ENCODE measurements at places on chromosomes 11 and 22.

DNA sequence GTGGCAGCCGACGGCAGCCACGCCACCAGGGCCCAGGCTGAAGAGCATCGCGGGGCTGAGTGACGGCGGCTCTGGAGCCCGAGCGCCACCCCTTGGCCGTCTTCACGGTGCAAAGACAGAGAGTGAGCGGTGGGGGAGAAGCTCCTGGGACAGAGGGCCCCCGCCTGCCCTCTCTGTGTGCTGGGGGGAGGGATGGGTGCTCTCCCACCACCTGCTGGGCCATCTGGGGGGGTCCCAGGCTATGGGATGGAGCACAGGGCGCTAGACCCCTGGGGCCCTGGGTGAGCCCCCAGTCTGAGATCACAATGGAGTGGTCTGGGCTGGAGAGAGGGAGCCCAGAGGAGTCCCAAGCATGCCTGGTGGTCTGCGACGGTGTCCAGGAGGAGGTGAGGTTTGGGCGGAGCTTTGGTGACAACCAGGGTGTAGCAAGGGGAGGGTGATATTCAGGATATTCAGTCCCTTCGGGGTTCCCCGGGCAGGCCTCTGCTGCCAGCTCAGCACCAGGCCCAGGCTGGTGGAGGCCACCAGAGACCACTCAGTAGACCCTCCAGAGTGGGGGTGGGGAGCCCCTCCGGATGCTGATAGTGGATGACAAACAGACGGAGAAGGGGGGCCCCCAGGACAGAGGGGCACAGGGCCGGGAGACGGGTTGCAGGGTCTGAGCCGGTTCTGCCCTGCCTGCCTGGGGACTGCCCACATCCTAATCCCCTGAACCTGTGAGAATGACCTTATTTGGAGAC is 78.1 kb upstream of the PRR5 start:
- DNase-seq: no peak

DNA sequence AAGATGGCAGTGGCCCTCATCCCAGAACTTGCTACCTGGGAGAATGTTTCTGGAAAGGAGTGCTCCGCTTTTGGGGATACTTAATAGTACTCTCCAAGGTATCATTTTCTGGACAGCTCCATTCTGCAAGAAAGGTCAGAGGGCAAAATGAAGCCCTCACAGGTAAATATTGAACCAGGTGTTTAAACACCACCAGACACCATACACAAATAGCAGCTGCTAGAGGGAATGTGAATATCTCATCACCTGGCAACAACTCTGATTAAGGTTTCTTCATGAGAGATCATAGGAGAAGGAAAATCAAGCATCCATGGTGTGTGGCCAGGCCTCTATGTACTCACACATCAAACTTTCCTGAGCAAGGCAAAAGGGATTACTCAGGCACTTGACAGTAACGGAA is 226.1 kb upstream of the FAT3 start:
- DNase-seq: no peak

DNA sequence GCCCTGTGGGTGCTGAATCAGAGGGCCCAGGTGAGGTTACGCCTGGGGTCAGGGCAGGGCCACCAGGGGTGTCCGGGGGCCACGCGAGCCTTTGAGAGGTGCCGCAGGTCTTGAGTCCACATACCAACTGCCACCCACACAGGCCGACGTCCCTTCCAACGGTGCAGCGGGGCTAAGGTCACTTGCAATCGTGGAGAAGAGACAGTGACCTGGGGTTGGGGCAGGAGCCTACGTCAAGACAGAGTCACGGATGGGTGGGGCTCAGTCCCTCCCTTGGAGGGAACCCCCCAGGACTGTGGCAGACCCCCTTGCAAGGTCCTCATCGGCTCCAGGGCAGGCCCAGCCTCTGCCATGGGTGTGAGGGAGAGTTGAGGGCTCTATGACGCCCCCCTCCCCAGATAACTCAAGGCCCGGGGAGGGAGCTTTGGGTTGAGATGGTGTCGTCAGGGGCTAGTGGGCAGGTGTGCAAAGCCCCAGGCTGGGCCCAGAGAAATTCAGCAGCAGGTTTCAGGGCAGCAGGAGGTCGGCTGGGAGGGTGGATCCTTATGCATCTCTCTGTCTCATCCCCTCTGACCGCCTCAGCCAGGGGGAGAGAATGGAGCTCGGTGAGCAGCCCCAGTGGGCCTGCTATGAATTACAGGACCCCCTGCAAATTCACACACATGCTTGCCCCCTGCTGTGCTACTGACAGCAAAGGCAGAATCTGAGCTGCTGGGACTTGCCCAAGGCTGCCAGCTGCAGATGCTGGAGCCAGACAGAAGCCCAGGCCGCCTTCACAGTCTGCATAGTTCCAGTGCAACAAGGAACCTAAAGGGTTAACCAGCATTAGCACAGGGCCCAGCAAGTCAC is 60.0 kb downstream of the MYEOV start:
- no peak for DNase-seq

DNA sequence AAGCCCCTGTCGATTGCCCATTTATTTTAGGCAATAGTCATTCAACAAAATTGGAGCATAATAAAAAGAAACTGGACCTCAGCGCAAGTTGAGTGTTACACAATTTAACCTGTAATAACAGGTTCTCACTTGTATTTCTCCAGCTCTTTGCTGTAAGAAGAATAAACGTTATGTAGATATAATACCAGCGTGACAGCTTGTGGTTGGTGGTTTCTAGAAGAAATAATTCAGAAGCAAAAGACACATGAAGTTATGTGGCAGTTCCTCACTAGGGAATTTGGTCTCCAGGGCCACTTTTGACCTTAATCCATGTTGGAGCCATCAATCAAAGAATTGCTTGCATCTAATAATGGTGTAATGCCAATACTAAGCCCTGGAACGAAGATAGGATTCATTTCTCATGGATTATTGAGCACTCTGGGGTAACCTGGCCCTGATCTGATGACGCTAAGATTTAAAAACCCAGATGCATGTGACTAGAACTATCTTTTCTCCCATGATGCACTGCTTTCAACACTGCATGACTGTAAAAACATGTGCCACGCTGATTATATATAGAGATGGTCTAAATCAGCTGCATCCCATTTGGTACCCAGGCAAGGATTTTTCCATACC is 129.7 kb upstream of the LDLRAD3 start:
- no peak for DNase-seq

DNA sequence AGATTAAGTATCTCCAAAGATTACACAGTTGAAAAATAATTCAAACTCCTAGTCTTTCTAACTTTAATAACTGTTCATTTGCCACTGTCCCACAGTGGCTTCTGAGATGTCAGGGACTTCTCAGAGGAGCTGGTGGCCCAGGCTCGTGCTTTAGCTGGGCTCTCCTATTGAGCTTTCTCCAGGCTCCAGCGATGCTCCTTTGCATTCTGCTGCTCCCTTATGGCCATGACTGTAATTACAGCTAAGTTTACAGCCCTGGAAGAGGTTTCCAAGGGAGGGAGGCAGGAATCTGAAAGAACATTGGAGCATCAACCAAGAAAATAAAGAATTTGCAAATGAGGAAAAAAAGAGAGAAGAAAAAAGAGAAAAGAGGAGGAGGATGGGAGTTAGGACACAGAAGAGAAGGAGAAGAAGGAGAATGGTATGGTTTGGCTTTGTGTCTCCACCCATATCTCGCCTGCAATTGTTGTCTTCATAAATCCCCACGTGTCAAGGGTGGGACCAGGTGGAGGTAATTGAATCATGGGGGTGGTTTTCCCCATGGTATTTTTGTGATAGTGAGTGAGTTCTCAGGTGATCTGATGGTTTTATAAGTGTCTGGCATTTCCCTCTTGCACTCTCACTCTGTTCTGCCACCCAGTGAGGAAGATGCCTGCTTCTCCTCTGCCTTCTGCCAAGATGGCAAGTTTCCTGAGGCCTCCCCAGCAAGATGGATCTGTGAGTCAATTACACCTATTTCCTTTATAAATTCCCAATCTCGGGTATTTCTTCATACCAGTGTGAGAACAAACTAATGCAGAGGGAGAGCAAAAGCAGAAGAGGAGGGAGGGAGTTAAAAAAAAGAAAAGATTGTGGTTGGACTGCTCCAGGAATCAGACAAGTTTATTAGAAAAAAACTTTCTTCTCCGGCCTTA is 857.0 kb downstream of the KCNA4 start:
- no peak for DNase-seq

DNA sequence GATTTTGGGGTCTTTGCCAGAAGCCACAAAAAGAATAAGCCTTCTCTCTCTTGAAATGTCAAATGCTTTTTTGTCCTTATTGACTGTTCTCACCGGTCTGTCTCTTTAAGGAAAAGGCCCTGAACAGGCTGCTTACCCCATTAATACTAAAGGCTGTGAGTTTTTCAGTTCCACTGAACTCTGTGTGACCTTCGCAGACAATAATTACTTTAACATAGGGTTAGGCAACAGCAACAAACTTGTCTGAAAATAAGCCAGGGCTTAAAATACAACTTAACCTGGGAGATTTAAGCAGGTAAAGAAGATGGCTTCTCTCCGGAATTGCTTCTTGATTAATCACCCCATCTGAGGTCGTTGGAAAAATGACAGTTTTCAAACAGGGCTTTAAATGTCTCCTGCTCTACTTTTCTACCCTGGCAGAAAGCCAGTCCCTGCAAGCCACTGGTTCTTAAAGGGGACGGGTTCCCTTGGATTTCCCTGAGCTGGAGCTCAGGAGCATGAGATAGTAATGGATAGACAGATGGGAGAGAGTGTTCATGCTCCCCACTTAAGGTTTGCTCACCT is 69.4 kb downstream of the ARL14EP start:
- DNase-seq: no peak

DNA sequence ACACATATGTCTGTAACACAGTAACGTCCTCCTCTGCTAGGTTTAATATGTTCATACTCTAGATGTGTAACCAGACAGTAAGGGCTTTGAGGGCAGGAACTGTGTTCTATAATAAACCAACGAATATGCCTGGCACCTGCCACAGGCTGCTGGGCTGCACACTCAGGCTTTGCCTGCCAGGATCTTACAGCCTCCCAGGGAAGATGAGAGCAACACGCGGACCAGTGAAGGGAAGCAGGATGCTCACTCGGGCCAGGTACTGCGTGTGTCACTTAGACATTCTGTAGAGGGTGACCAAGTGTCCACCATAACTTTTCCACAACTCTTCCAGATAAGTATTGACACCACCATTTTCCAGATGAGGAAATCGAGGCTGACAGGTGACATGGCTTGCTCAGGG is 21.7 kb upstream of the BAIAP2L2 start:
- no peak for DNase-seq

GRCh38 chr11:95606824-95607223 is 182.8 kb downstream of the FAM76B start:
- DNase-seq: no peak

DNA sequence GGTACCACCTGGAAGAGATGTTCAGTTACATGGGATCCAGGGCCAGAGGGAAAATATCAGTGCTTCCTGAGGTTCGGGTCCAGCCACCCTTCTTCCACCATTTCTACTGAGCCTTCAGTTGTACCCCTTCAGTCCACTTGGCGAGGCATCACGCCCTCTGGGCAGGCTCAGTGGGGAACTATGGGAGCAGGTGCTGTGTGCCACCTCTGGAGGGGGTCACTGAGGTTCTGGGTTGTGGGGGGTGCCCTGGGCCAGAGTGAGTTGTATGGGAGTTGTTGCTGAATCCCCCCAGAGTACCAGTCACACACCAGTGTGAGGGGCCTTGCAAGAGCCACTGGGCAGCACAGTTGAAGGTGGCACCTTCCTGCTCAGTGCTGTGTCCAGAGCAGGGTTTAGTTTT is 2.7 kb upstream of the SREBF2 start:
- no peak for DNase-seq

DNA sequence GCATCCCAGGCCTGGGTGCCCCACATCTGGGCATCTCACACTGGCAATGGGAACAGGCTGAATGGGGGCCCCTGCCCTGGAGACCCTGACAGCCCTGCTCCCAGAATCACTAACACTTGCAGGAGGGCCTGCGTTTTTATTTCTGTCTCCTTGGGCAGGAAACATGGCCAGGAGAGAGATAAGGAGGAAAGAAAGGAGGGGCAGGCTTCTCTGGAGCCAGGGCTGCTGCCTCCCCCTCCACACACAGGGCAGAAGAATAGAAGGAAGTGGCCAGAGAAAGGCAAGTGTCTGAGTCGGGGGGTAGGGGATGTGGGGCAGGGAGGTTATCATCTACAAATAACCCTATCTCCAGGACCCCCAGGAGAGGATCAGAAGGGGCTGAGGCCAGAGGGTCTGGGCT is 25.5 kb upstream of the TSPAN18 start:
- no peak for DNase-seq

- no peak for DNase-seq
Measured at GRCh38 chr11:35496416-35496815, 29.0 kb downstream of the PAMR1 start.

DNA sequence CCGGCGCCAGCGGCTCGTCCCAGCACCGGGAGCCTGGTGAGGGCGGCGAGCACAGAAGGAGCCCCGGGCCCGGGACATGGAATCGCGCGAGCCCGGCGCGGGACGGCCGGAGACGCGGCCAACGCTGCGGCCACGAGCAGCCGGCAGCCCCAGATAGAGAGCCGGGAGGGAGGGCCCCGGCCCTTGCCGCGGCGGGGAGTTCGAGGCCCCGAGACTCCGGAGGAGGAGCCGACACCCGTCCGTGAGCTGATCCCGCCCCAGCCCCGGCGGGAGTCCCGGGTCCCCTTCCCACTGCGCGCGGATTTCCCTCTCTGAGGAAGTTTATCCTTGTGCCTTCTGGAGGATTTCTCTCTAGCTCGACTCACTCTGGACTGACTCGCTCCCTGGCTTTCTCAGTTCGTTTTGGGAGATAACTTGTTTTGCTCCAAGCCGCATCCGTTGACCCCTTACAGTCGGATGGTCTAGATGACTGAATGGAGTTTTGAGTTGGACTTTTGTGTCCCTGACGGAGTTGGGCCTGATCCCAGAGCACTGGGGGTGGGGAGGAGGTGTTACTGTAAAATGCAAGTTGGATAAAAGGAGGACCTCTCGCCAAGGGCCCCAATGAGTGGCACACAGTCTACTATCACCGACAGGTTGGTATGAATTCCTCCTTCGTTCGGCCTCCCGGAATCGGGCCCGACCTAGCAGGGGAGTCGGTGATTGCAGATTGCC is 585 bp downstream of the ARHGEF12 start:
- DNase-seq: no peak

DNA sequence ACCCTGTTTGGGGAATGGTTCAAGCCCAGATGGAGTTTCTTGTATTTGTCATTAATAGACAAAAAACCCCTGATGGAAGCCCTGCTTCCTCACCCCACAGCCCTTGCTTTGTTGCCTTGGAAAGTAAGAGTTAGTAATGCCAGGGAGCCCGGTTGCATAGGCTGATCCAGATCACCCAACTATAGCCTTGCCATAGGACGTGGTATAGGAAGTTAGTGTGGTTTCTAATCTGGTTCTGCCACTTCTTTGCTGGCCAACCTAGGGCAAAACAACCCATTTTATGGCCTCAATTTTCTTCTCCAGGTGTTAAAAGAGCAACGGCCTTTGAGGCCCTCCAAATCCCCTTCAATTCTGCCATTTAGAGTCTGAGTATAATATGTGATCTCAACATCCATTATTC is 97.9 kb downstream of the STIM1 start:
- DNase-seq: no peak

DNA sequence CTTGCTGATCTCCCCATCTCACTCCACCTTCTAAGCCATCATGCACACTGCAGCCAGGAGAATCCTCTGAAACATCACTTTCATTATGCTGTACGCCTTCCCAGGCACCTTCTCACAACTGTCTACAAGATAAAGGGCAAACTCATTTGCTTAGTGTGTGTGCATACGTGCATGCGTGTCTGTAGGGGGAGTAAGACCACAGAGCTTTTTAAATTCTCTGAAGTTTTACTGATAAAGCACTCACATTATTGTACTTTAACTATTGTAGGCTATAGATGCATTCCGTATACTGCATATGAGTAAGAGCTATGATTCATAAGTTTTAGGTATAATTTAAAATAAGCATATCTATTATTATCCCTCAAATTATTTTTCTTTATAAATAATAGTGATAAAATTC is 15.3 kb upstream of the ANKK1 start:
- DNase-seq: no peak

GRCh38 chr11:15278128-15278527 is 163.4 kb downstream of the INSC start:
- no peak for DNase-seq

Measured in stimulated activated CD8-positive, alpha-beta memory T cell treated with anti-CD3 and anti-CD28 coated beads, Interleukin-4, amount 100 ng/mL, for 4 hours (primary cell).